Stimulated activated CD4-positive, alpha-beta T cell treated with anti-CD3 and anti-CD28 coated beads, Interleukin-1b, Interleukin-23, amount 100 ng/mL, for 1 hour (primary cell): ENCODE measurements at places on chromosomes 4 and X.

- DNase-seq: no peak
Measured at GRCh38 chr4:74197080-74197479, 39.2 kb downstream of the MTHFD2L start.

GRCh38 chr4:154640999-154641398 lies 28.5 kb upstream of the FGG start:
- DNase-seq: no peak

DNA sequence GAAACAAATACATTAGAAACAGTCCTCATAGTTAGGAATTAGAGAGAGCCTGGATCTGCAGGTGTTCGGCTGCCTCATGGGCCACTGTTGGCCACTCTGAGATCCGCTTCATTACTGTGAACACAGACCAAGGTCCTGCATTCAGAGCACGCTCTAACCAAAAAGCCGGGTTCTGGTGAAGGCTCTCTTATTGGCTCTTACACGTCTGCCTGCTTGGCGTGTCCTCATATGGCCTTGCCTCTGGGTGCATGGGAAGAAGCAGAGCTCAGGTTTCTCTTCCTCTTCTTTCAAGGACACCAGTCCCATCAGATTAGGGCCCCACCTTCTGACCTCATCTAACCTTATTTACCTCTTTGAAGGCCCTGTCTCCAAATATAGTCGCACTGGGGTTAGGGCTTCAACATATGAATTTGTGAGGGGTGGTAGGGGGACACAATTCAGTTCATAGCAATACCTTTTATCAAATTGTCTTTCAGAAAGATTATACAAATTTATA lies 37.1 kb upstream of the ELF2 start:
- DNase-seq: no peak

GRCh38 chrX:69074726-69075125 lies 90.5 kb downstream of the PJA1 start:
- no peak for DNase-seq

- DNase-seq: no peak
Measured at GRCh38 chr4:99586322-99586721, 11.7 kb downstream of the MTTP start.

- DNase-seq: no peak
Measured at GRCh38 chr4:177079327-177079726, 230.3 kb upstream of the NEIL3 start.

GRCh38 chr4:111671756-111672155 lies 473.5 kb upstream of the FAM241A start:
- DNase-seq: no peak

DNA sequence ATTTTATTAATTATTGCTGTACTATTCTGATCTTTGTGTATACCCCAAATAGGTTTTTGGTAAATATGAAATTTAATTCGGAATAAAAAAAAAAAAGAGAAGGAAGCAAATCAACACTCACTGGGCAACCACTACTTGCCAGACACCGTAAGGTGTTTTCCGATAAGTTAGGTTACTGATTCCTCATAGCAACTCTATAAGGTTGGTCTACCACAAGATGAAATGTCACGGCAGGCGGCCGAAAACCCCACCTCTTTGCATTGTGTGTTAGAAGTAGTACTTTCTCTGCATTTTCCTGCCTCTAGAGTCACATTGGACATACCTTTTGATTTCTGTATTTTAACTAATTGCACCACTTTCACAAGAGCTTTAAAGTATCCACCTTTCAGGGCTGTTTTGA lies 44.5 kb upstream of the RASGEF1B start:
- DNase-seq: no peak

DNA sequence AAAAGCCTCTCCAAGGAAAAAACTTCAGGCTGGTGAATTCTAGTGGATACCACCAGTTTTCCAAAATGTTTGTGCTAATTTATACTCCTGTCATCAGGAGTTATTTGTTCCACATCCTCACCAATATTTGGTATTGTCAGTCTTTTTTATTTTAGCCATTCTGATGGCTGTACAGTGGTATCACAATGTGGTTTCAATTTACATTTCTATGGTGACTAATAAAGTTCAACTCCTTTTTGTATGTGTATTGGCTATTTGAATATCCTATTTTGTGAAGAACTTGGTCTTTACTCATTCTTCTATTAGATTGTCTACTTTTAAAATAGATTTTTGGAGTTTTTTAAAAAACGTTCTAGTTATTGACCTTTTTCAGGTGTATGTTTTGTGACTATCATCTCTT lies 33.0 kb upstream of the FRAS1 start:
- DNase-seq: no peak

- DNase-seq: no peak
Measured at GRCh38 chr4:184099535-184099966, 118.1 kb downstream of the ENPP6 start.

DNA sequence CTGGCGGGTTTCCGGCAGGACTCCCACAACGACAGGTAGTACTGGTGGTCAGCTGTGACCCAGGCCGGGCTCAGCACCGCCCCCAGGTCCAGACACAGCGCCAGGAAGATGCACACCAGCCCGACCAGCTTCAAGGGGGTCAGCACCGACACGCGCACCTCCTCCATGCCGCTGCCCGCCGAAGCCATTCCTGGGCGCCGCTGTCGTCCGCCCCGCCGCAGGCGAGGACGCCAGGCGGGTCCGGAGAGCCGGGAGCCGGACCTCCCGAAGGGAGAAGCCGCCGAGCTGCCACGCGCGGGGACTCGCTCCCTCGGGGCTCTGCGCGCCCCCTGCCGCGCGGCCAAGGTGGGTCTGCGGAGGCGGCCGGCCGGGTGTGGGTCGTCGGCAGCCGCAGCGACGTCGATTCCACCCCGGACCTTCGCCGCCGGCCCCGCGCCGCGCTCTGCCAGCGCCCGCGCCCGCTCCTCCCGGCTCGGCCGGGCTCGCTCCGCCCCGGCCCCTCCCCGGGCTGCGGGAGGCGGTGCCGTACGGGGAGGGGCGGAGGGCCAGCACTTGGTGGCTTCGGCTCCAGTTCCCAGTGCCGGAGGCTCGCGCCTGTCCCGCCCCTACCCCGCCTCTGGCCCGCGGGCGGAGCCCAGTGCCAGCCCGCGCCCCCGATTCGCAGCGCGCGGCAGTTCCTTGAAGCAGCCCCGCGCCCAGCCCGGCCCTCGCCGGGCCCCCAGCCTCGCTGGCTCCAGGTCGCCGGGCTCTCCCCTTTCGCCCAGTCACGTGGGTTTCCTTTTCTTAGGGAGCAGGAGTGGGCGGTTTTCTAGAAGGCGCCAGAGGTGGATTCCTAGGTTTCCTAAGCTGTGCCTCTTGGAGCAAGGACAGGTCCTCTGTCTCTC lies at the start of gene TMEM47:
Gene TMEM47 (minus strand): TSS at position 444 of the 884 bp plus-strand sequence. CDS start 256 bp downstream, at position 188.
- DNase-seq: no peak

- no peak for DNase-seq
Measured at GRCh38 chrX:6129195-6129594, 99.5 kb downstream of the NLGN4X start.

DNA sequence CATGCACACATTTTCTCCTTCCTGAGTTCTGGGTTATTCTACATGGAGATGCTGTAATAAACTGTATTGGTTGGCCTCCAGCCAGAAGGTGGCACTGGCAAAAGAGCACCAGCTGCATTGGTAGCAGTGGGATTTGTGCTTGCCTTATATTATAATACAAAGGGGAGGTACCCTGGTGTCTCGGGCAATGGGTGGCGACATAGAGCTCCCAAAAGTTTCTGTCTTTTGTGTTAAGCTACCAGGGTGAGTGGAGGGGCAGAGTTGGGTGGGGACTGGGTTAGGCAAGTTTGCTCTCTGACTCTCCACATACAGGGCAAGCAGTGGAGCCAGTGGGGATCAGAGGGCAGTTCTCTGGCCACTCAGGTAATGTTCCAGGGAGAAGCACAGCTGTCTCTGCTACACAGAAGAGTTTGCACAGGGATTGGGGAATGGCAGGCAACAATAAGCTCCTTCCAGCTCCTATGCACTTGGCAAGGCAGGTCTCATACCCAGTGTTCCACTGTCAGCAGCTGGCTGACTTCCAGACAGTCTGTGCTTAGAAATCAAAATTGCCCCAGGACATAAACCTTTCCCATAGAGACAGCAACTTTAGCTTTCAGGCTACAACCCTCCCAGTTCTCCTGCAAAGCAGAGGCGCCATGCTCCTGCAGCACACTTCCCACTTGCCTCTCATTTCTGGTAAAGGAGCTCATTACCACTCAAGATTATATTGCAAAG lies 463.9 kb upstream of the PCDH7 start:
- DNase-seq: no peak

GRCh38 chr4:4506961-4507360 lies 34.9 kb downstream of the STX18 start:
- no peak for DNase-seq

- no peak for DNase-seq
Measured at GRCh38 chrX:152635941-152636340, 1.8 kb upstream of the GABRQ start.

DNA sequence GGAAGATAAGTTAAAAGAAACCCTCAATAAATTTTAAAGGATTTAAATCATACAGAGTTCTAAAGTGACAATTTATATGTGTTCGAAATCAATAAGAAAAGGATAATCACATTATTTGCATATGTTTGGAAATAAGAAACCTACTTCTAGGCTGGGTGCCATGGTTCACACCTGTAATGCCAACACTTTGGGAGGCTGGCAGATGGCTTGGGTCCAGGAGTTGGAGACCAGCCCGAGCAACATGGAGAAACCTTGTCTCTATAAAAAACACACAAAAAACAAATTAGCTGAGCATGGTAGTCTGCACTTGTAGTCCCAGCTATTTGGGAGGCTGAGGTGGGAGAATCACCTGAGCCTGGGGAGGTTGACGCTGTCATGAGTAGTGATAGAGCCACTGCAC lies 8.1 kb upstream of the SAP30 start:
- no peak for DNase-seq

- no peak for DNase-seq
Measured at GRCh38 chr4:55386073-55386472, 9.7 kb upstream of the TMEM165 start.

GRCh38 chrX:39773150-39773549 lies 324.6 kb downstream of the BCOR start:
- DNase-seq: no peak

- no peak for DNase-seq
Measured at GRCh38 chr4:187504974-187505797, 490.4 kb upstream of the ZFP42 start.

- no peak for DNase-seq
Measured at GRCh38 chrX:153941336-153942252, 2.8 kb downstream of the RENBP start.

- DNase-seq: no peak
Measured at GRCh38 chr4:143768007-143768591, 67.6 kb upstream of the FREM3 start.

DNA sequence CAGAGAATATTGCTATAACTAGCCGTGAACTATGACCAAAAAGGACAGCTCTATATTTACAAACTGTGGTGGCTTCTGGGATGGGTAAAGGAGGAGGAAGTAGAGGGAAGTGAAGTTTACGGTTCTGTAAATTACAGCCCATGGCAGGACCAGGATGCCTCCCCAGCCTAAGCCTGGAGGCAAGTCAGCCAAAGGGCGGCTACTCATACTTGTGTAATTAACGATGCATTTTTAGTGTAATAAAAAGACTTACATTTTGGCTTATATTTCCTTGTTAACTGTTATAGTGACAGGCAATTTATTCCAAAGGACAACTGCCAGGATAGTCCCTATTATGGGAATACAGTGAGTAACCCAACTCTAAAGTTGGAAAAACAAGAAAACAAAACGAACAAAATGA lies 139.9 kb upstream of the OTUD4 start:
- DNase-seq: no peak

DNA sequence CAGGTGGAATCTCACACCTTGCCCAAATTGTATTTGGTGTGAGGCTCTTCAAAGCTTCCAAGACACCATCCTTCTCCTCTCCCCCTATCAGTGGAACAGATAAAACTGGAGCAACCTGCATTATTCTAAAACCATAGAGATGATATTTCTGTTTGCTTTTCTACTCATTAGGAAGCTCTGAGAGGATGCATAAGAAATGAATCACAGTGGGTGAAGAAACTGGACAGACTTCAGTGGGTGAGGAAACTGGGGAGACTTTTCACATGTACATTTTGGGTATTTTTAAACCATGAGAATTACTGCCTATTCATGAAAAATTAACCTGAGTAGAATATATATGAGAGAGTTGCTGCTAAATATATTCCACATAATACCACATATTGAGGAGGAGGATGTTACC lies 16.4 kb downstream of the HAND2 start:
- no peak for DNase-seq

DNA sequence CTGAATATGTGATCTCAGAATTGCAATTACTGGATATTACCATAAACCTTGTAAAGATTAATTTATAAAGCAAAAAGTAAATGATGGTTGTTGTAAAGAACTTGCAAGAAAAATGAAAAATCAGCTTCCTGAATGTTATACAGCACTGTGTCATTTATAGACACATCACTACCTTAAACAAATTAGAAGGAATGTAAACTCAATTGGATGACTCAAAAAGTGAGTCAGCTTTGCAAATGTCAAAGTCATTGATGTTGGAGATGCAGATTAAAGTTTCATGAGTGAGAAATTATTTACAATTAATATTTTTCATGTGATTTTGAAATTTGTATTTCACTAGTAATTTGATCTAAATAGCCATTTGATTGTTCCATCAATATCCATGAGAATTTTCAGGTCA lies 193.2 kb downstream of the RAPGEF2 start:
- no peak for DNase-seq

DNA sequence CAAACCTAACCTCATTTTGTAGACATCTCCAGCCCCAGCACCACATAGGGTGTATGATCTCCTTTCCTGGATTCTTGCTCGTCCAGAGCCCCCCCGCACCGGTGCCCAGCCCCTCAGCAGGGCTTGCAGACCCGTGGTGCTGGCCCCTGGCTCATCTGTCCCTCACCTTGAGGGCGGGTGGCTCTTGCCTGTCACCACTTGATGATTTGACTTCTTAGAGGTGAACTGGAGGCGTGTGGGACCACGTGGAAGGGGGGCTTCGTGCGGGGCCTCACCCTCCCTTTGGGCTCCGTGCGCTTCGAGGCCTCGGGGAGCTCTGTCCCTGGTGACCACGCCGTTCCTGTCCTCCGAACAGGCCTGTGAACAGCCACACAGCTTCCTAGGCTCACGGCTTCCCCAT lies 15.5 kb downstream of the UVSSA start:
- DNase-seq: no peak

- DNase-seq: no peak
Measured at GRCh38 chr4:134807231-134807745, 605.7 kb upstream of the PABPC4L start.
